Stimulated activated CD8-positive, alpha-beta memory T cell treated with anti-CD3 and anti-CD28 coated beads, Interleukin-12 subunit alpha, Interleukin-12 subunit beta, amount 100 ng/mL, for 4 hours (primary cell): ENCODE measurements at places on chromosomes 6 and 20.

- no peak for DNase-seq
Observed at GRCh38 chr20:5065166-5065878, 54.4 kb downstream of the PCNA start.

DNA sequence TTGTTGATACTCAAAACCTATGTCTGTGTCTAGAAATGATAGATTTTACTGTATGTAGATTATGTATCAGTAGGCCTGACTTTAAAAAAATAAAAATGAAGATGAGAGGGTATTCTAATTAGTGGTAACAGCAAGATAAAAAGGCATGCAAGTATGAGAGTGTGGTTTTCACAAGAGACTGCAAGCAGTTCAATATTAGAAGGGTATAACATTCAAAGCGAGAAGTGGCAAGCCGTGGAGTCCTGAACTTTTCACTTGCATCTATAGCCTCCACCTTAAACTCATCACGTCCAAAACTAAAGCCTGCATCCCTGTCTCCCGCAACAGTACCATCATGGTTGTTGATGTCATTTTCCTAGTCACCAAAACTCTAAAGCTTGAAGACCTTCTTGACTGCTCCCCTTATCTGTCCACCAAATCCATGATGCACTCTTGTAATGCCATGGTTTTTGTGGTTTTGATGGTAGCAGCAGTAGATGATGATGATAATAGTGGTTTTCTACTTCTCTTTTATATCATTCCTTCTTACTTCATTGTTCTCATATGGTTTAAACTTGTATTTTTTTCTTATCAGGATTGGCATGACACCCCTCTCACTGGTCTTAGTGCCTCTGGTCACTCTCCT is 9.2 kb upstream of the CGA start:
- no peak for DNase-seq

GRCh38 chr20:2469991-2470422 is 582 bp downstream of the SNRPB start:
- peak; percentile 38 for DNase-seq

GRCh38 chr6:89584539-89584938 is 54.0 kb downstream of the LYRM2 start:
- DNase-seq = no peak

DNA sequence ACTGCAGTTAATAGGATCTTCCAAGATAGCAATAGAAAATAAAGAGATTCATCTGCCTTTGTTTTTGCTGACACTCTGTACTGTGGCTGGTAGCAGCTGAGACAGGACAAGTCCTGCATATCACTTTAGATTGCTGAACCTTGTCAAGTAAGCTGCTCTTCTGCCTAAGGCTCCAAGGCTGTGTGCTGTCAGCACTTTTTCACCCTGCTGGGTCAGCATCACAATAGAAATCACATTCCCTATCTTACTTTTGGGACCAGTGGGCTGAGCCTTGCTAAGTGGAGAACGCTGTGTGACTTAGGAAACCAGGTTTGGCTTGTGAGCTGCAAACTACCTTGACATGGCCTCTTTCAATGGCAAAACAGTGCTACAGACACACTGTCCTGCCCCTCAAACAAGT is 263.9 kb downstream of the FRK start:
- no peak for DNase-seq

DNA sequence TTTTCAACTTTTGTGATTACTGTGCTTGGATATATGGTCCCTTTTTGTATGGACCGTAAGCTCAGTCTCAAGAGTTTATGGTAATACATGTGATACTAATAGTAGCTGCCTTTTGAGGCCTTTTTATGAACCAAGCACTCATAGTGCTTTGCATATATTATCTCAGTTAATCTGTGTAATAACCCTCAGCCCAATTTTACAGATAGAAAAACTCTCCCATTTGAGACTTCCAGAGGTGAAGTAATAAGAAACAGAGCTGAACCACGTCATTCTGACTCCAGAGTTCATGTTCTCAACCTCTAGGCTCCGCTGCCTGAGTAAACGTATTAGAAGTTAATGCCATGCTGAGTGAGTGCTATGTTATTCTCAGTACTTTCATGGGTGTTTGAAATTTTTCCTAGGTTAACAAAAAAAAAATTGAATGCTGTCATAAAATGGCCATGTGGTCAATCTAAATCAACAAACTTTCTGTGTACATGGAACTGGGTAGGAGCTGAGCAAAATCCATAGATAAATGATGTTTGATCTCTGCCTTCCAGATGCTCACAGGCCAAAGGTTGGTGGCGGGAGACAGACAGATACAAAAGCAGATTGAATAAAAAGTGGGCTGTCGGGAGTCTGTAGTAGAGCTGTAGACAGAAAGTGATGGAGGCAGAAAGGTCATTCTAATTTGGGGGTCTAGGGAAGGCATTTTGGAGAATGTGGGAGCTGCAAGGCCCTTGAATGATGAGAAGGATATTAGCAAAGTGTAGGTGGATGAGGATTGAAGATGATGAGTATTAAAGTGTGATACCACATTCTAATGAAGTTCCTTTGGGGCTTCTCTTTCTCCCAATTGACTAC is 22.6 kb upstream of the ELOVL2 start:
- no peak for DNase-seq

GRCh38 chr6:148296771-148297170 is 45.9 kb upstream of the SASH1 start:
- DNase-seq = no peak
